H4 (cell line): ENCODE measurements at places on chromosomes 12 and 14.

DNA sequence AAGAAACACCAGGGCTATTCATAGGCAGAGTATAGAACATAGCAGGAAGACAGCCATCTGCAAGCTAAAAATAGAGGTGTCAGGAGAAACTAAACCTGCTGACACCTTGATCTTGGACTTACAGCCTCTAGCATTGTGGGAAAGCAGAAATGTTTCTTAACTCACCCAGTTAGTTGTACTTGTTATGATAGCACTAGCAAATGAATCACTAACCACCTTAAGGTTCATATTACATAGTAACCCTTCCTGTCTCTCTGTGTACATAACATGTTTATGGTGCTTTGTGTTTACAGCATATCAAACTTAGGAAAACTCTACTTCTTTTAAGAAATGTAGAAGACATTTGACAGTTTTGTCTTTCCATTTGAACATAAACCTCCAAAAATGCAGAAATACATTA, 1031.3 kb downstream of the FSCB start:
- peak; percentile 8 for DNase-seq

- no peak for DNase-seq
These were observed 113.0 kb downstream of the TBC1D30 start for GRCh38 chr12:64937452-64937851.

DNA sequence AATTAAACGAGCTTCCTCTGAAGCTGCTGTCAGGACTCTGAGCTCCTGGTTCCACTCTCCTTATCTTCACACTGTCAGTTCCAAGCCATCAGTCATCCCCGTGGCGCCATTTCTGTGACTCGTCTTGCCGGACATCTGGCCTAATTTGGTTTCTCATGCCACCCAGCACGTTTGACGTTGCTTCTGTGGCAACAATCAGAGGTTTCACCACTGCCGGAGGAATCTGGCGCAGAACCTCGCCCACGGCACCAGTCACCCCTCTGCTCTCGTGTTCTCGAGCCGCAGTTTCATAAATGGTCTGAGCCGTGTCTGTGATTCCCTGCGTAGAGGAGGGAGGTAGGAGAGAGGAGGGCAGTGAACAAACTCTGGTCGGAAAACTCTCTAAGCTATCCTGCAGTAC, 29.7 kb downstream of the BDKRB1 start:
- peak; percentile 59 for DNase-seq

DNA sequence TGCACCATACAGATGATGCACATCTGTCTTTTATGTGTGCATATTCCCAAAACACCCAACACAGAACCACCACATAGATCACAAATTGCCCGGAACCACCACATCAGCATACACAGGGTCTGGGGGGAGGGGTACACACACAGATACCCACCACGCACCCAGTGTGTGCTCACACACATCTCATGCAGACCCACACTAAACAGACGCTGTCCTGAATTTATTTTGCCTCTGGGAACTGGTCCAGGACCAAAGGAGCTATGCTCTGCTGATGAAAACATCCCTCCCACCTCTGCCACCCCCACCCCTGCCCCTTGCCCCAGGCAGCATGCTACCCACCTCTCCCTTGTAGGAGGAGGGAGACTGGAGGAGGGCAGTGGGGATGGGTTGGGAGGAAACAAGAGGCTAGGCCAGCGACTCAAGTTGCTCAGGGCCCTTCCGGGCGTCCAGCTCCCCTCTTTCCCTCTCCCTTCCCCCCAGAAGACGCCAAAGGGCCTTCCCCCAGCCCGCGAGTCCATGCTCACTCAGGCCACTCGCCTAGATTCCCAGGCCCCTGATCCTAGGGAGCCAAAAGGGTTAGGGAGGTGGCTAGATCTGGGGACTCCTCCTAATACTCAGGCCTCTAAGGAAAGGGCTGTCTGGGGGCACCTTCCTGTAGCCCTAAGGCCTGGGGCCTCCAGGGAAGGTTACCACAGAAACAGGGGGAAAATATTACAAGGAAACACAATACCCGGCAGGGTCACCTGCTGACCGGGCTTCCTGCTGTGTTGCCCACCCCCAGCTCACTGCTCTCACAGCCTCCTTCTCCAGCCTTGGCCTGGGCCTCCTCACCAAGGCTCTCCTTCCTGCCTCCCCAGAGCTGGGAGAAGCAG, 3.1 kb downstream of the HDAC7 start:
- no peak for DNase-seq

GRCh38 chr14:101499513-101499912, 61.8 kb upstream of the DIO3 start:
- no peak for DNase-seq

- no peak for DNase-seq
These were observed 20.0 kb downstream of the ZCCHC8 start for GRCh38 chr12:122480753-122481152.

GRCh38 chr14:30082486-30082885, 154.8 kb upstream of the PRKD1 start:
- no peak for DNase-seq
